ENCODE measurements at places on chromosomes 5 and 9. TPM values are rescaled to one million over a fixed set of nuclear protein-coding genes. Genes with fewer than 3 reads are reported as not detected.

GRCh38 chr5:68562308-68562707, 346.8 kb downstream of the PIK3R1 start:
- DNase-seq = peak; percentile 57

GRCh38 chr9:16213781-16214515, 656.5 kb downstream of the BNC2 start:
- DNase-seq = peak; percentile 82

DNA sequence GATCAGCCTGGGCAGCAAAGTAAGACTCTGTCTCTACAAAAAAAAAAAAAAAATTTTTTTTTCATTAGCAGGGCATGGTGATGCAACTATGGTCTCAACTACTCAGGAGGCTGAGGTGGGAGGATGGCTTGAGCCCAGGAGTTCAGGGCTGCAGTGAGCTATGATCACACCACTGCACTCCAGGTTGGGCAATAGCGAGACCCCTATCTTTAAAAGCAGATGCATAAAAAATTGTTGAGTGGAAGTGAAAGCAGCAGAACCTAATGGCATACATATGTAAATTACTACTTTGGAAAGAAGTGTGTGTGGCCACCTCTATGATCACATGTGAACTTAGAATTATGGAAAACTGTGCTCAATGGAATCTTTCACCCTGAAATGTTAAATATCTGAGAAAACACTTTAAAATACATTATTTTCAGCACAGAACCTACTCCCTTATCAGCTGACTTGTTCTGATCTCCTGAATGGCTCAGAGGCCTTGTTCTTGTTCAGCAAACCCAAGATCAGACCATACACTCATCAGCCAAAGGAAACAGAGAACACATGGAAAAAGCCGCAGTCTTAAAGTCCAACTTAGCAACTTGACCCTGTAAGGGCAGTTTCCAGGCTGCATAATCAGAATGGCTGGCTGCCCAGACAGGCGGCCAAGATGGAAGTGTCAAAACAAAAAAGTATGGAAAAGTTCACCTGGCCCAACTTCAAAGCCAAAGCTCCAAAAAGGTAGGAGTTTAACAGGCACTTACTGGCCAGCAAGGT, 56.5 kb downstream of the SIL1 start:
- peak; percentile 60 for DNase-seq

GRCh38 chr9:34701769-34702736, 7.9 kb downstream of the CCL21 start:
- peak; percentile 90 for DNase-seq

DNA sequence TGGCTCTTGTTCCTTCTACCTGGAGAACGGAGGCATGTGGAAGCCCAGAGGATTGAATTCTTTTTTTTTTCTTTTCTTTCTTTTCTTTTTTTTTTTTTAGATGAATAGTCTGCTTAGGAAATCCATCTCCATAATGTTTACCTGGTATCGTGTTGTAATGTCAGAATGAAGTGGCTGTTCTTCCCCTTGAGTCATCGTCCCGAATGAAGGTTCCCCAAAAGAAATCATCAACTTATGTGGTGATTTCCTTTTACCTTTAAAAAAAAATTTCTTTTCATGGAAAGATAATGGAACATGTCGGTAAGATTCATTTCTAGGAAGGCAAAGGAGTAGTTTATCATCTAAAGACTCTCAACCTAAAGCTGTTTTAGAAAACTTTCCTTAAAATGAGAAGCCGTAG, 59.7 kb downstream of the DOCK8 start:
- no peak for DNase-seq

The RHOBTB3 gene
- total RNA-seq = 70.6 TPM

The OLFML2A gene
- total RNA-seq = 21.3 TPM

The PCDHGA5 gene
- 11.5 TPM for total RNA-seq

DNA sequence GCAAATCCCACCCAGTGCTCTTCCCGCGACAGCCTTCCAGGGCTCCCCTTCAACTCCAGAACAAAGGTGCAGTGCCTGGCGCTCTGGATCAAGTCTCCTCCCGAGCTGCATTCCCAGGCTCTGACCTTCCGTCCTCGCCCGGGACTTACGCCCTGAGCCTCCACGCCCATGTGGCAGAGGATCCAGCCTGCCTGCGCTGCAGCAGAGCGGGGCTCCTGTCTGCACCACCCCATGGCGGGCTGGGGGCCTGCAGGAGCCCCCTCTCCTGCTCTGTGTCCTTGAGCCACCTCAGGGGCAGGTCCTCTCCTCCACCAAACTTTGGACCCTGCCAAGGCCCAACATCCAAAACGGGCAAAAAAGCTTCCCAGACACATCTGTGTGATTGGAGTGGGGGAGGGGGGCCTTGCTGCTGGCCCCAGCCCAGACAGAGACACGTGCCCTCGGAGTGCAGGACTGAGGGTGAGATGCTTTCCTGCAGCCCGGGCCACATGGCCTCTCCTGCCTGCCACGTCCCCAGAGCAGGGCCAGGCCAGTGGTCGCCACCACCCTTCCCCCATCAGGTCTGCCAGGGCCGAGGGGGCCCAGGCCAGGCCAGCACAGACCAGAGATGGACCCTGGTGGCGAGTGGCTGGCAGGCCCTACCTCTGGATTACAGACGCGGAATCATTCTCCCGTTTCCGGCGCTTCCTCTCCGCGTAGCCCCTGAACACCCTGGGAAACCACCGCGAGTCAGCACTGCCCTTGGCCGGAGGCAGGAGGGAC, 4.4 kb downstream of the NSMF start:
- DNase-seq = peak; percentile 42

GRCh38 chr5:139862313-139862712, 66.7 kb downstream of the PSD2 start:
- DNase-seq = no peak

GRCh38 chr5:138824924-138825863, 49.9 kb downstream of the LRRTM2 start:
- DNase-seq = no peak

- DNase-seq = no peak
Observed at GRCh38 chr5:102766295-102767090, 11.4 kb downstream of the PAM start.

The GALNT12 gene
- total RNA-seq = 9.3 TPM

GRCh38 chr5:115381911-115382662, 85.6 kb upstream of the CCDC112 start:
- DNase-seq = no peak

The PCDHA8 gene
- total RNA-seq = not detected

The GFI1B gene
- total RNA-seq = not detected
